ENCODE measurements at places on chromosomes 1 and 21.

DNA sequence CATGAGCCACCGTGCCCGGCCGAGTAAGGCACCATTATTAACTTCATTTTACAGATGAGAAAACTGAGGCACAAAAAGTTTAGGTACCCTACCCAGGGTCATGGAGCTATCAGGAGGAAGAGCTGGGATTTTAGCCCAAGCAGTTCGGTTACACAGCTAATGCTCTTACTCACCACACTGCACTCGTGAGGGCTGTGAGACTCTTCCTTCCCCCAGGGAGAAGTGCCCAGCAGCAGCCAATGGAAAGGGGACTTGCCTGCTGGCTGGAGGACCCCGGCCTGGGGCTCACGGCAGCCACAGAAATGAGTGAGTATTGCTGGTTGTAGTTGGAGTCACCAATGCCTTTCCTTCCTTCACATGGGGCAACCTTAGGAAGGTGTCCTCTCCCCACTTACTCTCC, 5.2 kb upstream of the CSF1 start:
- ATAC-seq, result no peak

DNA sequence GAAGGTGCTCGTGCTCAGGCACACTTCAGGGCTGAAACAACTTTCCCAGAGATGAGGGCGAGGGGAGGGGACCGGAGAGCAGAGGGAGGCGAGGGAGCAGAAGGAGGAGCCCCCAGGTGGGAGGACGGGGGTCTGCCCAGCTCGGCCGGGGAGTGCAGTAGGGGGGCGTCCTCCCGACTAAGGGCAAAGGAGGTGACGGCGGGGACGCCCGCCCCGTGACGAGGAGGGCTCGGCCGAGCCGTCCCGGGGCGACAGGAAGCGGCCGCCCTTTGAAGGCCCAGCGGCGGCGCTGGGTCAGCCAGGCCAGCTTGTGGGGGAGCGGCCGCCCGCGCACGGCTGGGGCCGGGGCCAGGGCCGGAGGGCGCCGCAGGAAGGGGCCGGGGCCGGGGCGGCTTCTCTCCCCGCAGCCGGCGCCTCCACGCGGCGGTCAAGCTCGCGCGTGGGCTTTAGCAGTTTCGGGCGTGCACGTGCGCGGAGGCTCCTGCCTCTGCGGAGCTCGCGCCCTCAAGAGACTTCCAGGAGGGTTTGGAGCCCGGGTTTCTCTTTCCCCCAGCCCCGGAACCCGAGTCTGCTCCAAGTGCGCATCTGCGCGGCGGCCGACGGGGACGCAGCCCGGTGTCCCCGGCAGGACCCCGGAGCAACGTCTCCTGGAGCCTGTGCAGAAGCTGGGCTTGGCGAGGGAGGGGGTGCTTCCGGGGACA, 100.8 kb upstream of the SLC45A1 start:
- peak; percentile 37 for ATAC-seq

DNA sequence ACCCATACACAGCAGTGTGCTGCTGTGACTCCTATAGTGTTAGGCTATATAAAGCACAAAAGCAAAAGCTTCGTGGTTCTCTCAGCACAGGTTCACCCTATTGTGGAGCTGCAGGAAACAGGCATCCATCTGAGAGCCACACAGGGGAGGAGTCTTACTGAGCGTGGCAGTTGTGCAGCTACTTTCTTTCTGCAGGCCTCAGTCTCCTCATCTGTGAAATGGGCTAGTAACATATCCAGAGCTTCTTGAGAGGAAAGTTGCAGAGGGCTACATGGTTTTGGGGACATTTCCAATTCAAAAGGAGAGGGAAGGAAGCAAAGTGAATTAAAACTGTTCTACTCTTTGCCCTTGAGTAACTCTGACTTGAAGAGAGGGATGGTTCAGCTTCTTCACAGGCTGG, 142.0 kb downstream of the FOXD2 start:
- no peak for ATAC-seq

DNA sequence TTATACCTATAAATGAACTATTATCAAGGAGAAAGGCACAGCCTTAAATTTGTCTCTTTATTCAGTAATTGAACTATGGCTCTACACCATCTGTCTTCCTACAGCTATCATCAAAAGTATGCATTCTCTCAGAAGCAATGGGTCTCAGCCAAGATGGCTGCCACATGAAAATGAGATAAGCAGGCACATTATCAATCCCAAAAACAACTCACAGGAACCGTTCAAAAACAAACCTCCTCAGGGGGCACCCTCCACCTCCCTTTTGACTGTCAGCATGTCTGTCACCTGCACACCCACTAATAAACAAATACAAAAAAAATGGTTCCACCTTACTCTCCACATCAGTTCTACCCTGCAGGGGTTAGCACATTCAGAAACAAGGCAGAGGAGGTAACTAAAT, 23.6 kb downstream of the KIAA0319L start:
- ATAC-seq, result no peak

DNA sequence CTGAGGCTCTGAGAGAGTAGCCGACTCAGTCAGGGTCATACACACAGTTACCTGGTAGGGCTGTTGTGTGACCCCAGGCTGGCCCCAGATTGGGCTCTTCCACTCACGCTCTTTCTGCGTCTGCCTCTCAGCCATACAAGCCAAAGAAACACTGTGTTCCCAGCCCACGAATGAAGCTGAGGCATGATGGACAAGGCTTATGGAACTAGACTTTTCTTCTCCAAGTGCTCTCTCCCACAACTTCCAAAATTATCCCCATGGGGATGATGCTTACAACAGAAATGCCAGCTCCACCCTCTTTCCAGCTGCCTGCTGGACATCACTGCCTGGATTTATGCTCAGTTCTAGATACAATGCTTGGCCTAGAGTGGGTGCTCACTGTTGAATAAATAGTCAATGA, 102.8 kb upstream of the JUN start:
- ATAC-seq, result no peak

GRCh38 chr1:26986658-26987057, 6.8 kb upstream of the TRNP1 start:
- ATAC-seq, result peak; percentile 36

DNA sequence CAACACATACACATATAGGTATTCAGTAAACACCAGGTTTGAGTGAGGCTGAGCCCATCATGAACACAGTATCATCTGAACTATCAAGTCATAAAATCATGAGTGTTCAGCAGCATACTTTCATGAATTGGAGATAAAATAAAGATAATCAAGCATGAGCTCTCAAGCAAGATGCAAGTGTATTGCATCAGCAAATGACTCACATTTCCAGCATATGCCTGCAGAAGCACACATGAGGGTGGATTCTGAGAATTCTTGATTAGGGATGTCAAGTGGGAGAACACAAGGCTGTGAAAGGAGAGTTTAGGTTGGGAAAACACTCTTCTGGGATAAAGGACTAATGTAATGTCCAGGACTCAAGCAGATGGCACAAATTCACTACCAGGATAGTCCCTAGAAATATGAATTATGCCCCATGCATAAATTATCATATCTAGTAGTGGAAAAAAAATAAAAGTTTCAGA, 299.2 kb downstream of the SRGAP2C start:
- ATAC-seq, result no peak

DNA sequence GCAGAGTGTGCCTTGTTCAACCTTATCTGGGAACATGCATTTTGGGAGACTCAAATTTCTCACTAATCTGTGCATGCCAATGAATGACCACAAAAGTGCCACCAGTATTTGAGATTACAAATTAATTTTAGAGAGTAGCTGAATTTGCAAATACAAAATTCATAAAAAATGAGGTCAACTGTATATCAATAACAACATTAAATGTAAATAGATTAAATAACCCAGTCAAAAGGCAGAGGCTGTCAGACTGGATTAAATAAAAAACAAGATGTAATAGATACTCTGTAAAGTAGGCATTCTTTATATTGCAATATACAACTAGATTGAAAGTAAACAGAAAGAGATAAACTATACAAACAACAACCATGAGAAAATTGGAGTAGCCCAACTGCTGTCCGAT, 5.5 kb upstream of the KRTAP10-3 start:
- ATAC-seq, result no peak

DNA sequence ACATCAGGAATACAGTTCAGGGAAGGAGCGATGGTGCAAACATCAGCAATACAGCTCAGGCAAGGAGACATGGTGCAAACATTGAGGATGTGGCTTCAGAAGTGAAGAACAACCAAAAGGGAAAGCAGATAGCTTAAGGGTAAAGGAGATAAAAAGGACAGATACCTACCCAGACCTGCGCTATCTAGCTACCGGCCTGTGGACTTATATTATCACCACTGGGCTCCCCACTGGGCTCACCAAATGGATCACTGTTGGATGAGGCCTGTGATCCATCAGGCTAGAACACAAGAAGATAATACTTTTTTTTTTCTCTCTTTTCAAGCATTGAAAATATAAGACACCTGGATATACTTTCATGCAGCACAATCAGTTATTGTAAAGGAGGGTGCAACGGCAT, 44.7 kb upstream of the C8B start:
- ATAC-seq, result no peak

- no peak for ATAC-seq
Observed at GRCh38 chr1:21530368-21531016, 21.3 kb downstream of the ALPL start.

- ATAC-seq, result no peak
Observed at GRCh38 chr1:69088571-69088970, 479.2 kb upstream of the LRRC7 start.
